Anterior cingulate cortex (tissue), 58 donors: ENCODE measurements at places on chromosomes 6 and 20.

DNA sequence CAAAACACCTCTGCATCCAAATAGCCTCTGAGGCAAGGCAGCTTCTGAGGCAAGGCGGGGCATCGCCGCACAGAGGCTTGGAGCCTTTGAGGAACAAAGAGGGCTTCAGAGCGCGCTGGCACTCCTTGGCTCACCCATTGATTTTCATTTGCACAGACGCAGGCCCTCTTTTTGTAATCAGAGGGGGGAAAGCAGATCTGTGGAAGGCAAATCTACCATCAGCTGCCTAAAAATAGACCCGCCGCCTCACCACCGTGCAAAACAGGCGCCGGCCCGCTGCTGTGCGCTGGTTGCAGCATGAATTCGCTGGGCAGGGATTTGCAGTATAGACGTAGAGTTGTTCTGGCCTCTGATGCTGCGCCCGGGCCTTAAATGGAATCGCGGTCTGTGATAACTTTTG is 69.9 kb upstream of the STMND1 start:
- DNase-seq, result peak; percentile 18

DNA sequence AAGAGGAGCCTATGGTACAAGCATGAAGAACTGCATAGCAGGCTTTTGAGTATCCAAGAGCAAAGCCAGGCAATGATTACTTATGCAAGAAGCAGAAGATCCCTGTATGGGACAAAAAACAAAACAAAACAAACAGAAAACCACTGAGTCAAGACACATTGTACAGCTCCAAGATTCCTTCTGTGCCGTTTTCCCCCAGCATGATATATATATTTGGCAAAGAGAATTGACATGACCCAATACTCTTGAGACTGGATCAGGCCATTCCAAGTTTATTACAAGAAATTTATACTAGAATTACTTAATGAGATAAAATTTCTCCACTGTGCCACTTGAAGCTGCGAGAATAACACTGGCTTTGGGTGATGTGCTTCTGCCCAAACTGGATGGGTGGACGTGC is 65.5 kb downstream of the TRMT11 start:
- DNase-seq, result no peak

DNA sequence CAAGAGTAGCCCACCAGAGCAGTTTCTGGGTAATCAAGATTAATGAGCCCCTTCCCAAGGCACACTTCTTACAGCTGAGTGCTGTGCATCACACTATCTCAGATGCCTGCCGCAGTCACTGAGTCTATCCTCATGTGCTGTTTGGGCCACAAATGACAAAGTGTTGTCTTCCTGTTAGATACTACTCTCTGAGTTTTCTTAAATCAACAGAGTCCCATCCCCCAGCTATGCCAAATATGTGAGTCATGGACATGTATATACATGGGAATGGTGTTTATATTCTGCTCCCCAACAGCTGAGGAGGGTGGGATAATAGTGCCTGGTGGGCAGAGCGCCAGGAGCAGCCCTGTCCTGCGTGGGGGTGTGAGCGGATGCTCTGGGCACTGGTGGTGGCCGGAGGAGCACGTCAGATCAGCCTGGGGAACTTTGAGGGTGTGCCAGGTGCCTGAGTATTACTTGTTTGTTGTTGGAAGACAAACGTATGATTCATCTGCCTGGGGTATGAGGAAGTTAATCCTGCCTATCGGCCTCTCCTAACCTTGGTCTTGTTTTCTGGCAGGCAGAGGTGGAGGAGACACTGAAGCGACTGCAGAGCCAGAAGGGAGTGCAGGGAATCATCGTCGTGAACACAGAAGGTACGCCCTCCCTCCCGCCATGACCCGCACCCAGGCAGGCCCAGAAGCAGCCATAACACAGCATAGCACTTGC is 9.6 kb downstream of the DYNLRB1 start:
- peak; percentile 27 for DNase-seq

- DNase-seq, result no peak
Measured at GRCh38 chr6:134422426-134423231, 104.7 kb upstream of the SGK1 start.

- no peak for DNase-seq
Measured at GRCh38 chr6:155628306-155628705, 172.7 kb upstream of the NOX3 start.

DNA sequence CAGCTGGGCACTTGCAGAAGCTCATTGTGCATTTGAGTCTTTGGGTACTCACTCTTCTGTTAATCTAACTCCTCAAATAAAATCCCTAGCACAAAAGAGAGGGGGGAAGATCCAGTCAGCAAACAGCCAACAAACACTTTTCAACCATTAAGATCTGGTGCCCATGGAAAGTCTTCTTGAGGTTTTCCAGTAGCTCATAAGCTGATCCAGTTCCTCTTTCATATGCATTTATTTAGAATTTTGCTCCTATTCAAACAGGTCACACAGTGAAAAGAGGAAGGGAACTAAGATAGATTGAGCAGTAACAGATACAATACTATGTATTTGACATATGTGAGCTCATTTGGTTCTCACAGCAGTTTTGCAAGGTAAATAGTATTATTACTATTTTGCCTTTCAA is 38.6 kb downstream of the HLA-DPB1 start:
- DNase-seq, result no peak

GRCh38 chr6:26183581-26184366 is 96.5 kb downstream of the HFE start:
- peak; percentile 28 for DNase-seq

DNA sequence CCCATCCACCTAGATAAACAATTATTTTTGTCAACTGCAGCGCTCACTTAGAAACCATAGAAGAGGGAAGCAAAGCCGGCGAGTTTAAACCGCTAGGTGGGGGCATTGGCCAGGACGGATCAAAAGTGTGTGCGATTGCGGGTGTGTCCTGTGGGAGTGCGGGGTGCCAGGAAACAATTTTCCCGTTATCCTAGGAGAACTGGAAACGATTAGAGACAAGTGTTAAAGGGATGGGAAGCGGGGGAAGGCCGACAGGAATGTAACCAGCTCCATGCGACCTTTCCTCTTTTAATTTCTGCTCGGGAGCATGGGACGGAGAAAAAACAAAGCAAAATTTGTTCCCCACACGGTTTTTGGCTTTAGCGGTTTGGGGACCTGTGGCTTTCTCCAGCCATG is 2.8 kb upstream of the HTR1B start:
- peak; percentile 22 for DNase-seq

DNA sequence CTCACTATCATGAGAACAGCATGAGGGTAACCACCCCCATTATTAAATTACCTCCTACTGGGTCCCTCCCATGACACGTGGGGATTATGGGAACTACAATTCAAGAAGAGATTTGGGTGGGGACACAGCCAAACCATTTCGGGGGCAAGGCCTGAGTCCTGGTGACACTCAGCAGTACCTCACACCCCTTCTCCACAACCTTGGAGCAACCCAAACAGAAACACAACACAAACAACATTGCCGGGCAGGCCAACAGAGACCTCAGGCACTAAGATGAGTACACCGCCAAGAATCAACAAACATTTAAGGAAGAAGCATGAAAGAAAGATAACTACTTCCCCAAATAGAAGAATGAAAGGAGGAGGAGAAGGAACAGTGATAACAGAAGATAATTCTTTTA is 16.9 kb downstream of the MOCS1 start:
- no peak for DNase-seq

- no peak for DNase-seq
Measured at GRCh38 chr6:146856296-146856695, 257.5 kb downstream of the ADGB start.

- DNase-seq, result no peak
Measured at GRCh38 chr20:16544949-16545348, 28.3 kb downstream of the KIF16B start.

GRCh38 chr6:9543649-9544048 is 871.2 kb downstream of the TFAP2A start:
- DNase-seq, result no peak

GRCh38 chr6:4965562-4966389 is 38.1 kb downstream of the RPP40 start:
- DNase-seq, result no peak

- DNase-seq, result no peak
Measured at GRCh38 chr6:11012976-11013720, 31.0 kb downstream of the ELOVL2 start.

DNA sequence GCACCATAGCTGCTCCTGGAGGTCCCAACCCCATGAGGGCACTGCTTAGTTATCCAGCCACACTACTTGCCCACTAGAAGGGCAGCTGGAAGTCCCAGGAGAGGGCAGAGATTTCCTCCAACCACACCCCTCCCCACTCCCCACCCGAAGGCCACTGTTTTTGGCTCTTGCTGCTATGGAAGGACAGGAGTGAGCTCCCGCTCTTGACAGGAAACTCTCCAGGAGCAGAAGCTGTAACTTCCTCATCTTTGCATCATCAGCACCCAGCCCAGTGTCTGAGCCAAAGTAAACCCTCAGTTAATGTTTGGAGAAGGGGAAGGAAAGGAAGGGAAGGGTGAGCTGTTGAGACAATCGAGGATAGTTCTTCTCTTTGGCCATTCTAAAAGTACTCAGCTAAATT is 120.7 kb downstream of the MTFR2 start:
- DNase-seq, result no peak

DNA sequence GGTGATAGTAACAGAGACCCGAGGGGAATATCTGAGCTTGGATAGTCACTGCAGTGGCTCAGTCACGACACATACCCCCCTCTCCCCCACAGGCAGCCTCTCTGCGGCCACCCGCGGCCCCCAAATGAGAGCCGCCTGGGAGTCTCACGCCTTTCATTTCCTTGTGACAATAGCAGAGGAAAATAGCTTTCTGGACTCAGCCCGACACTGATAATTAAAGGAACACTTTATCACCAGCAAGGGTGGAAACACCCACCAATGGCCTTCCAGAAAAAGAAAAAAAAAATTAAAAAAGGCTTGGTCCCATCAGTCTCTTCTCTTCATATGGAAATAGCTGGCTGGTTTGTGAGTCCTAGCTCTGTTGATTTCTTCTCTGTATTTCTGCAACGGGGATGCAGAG is 35.1 kb upstream of the KCNG1 start:
- no peak for DNase-seq

- no peak for DNase-seq
Measured at GRCh38 chr20:63149531-63150192, 66.3 kb downstream of the YTHDF1 start.

DNA sequence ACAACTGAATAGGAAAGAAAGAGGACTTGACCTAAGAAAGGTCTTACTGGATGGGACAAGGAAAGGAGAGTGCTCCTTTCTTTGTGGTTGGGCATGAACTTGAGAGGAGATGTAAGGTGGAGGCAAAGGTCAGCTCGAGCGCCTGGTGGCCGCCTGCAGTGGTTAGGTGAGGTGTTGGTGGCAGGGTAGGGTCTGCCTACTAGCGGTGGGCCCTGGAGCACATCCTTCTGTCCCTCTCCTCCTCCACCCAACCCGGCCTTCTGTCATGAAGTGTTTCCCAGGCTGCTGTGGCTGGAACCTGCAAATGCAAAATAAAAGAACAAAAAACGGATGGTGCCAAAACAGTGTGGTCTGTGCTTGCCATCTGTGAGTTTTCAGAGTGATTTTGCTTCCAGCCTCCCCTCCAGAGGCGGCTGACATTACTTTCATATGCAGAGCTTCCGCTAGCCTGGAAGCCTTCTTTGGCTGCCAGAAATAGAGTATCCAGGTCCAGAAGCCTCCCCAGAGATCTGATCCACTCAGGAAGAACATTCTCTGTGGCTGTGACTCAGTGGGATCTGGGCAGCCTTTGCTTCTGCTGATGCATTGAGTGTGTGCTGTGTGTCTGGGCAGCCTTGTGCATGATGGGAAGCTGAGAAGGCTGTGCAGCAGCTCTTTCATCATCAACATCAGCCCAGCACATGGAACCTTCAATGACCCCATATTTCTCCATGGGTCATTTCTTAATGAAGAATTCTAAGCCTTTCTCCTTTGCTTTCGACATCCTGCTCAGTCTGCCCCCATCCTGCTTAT is 79.8 kb upstream of the FAM184A start:
- no peak for DNase-seq

GRCh38 chr6:9621276-9621675 is 793.6 kb downstream of the TFAP2A start:
- DNase-seq, result no peak

- DNase-seq, result peak; percentile 25
Measured at GRCh38 chr6:16238057-16238962, at the start of gene GMPR. Gene GMPR (plus strand): TSS chr6:16238587. CDS start chr6:16238694, 107 bp downstream.

DNA sequence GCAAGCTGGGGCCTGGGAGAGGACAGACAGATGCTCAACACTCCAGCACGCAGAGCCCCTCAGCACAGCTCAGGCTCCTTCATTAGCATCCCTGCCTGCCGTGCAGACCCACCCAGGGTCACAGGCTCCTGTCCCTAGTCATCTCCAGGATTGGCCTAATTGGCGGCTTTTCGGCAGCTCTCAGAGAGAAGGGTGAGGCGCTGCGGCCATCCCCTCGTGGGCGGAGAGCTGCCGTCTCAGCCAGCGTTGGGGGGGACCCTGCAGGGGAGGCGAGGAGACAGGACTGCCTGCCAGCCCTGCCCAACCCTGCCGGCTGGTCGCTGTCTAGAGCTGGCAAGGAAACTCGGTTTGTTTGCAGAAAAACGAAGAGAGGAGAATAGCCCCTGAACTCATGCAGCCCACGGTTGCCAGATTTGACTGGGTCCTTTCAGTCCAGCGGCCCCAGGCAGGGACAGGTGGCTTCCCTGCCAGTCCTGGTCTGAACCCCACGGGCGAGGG is 26.8 kb downstream of the BHLHE23 start:
- DNase-seq, result no peak

- DNase-seq, result no peak
Measured at GRCh38 chr6:139647016-139647415, 272.6 kb upstream of the CITED2 start.

DNA sequence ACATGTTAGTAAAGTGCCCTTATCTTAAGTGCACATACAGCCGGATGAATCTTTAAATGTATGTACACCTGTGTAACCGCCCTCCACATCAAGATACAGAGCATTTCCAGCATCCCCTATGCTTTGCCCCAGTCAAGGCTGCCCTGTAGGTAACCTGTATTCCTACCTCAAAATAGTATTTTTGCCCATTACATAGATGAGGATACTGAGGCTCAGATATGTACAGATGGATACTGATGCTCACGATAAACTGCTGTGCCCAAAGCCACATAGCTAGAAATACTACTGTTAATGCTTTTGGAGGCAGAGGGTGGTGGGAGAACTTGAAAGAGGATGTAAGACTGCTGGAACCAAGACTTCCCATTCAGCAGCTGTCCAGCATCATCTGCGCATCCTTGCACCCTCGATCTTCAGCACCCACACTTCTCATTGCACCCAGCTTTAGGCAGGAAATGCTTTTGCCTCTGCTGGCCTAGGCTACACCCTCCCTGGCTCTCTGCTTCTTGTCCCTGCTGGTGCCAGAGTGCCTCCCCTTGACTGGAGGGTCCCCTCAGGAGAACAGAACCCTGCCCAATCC is 27.0 kb upstream of the ZFAND3 start:
- no peak for DNase-seq
